ENCODE measurements at places on chromosomes 11 and 22.

- DNase-seq = no peak
These were observed 7.2 kb downstream of the ELFN2 start for GRCh38 chr22:37419969-37420685.

DNA sequence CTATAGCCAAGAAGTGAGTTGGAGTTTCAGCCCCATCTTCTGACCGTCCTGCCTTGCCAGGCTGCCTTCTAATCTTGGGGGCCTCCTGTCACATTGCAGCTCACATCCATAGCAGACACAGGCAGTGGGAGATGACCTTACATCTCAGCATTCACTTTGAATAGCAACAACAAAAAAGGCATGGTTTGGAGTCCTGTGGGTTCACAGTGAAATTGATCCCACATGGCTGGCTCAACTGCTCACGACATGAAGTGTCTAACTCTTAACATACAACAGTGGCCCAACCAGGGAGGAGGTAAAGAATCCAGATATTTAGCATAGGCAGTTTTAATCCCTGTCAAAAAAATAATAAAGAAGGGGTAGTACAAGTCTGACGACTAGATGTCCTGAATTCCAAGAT lies 38.1 kb downstream of the DBX1 start:
- no peak for DNase-seq

DNA sequence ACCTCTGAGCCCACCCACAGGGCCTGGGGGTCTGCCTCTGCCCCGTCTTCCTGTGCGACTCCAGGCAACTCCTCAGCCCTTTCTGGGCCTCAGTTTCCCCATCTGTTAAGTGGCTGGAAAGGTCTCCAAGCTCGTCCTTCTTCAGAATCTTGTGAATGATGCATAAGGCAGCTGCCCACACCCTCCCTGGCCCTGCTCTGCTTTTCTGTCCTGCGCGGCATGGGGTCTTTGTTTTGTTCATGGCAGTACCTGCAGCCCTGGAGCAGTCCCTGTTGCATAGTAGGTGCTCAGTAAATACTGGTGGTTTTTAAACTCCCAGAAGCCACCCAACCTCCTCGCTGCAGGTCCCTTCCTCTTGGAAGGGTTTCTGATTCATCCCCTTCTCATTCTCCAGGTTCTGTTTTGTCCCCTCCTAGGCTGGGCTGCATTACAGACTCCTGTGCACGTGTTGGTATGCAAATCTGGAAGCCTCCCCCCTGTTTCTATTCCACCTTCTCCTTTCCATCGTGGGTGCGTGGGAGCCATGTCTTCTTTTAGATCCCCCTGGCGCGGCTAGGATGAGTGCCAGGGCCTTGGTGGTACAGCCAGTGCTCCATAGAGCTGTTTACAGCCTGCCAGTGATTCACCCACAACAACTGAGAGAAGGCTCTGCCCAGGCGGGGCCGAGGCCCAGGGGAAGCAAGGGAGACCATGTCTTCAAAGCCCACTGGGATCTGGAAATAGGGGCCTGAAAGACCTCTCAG lies 19.3 kb upstream of the SYT7 start:
- no peak for DNase-seq

- DNase-seq = peak; percentile 67
These were observed 136.4 kb downstream of the RBFOX2 start for GRCh38 chr22:35892192-35892591.

GRCh38 chr11:5910540-5910939 lies 17.5 kb downstream of the OR52E5 start:
- DNase-seq = no peak

DNA sequence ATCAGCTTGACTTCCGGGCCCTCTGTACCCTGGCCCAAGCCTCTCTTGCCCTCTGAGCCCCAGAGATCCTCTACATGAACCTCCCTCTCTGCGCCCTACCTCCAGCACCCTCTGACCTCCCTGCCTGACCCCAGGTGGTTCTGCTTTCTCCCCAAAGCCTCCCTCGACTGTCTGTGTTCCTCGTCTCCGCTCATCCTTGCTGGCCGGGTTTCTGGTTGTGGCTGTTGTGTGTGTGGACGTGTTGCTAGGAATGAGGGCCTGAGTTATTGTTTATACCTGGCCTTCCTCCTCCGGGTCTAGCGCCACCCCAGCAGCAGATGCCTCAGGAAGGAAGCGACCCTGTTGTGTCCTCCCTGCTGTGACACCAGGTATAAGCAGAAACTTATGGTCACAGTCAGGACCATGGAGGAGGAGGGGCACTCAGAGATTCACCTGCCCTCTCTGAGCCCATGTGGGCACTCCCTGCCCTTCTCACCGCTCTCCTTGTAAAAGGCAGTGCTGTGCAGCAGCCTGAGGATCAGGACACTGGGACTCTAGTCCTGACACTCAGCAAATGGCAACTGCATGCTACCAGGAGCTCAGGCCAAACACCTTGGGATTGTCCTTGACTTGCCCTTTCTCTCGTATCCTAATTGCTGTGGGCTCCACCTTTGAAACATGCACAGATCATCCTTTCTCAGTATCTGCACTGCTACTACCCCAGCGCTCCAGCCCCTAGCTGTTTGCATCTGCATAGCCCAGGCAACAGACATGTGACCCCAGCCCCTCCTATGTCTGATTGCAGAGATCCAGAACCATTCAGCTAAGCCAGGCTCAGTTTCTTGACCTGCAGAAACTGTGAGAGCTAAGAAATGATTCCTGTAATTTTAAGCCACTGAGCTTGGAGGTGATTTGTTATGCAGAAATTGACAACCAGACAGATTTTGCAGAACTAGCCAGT lies 140.1 kb downstream of the ST3GAL4 start:
- no peak for DNase-seq

DNA sequence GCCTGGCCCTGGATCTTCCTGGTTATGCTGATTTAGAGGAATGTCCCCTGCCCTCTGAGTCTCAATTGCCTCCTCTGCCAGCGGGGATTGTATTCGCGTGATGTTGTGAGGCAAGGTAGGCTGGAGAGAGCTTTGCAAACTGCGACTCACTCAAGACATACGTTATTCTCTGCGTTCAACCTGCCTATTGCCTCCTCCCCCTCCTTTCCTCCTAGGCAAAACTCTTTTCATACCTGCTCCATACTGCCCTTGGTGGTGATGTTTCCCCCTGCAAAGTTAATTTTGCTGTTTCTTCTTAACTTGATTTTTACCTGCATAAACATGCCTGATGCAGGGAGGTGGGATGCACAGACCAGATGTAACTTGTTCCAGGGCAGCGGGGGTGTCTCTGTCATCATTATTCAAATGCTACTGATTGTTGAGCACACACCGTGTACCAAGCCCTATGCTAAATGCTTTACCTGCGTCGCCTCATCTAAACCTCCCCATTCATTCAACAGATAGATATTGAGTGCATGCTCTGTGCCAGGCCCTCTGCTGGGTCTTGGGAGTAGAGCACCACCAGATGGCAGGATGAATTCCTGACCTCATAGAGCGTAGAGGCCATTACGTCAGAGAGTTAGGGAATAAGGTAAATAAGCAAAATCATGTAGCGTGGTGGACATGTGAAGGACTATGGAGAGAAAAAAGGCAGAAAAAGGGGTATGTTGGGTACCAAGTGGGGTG lies 29.0 kb downstream of the SGSM1 start:
- DNase-seq = no peak

Data from GM03348 (cell line).